IMR-90 (cell line): ENCODE measurements at places on chromosomes 2 and 18. TPM values are rescaled to one million over a fixed set of nuclear protein-coding genes. Genes with fewer than 3 reads are reported as not detected.

Gene FOXD4L1
- total RNA-seq = not detected in 2 replicates

Gene CCDC178
- total RNA-seq = not detected in 2 replicates

Gene MERTK
- 0.28 and 0.36 TPM in 2 replicates for total RNA-seq

Gene IL1B
- 3.0 and 3.6 TPM in 2 replicates for total RNA-seq

Gene CSRNP3
- 0.56 and 0.72 TPM in 2 replicates for total RNA-seq

Gene ABCG8
- total RNA-seq = not detected in 2 replicates

Gene ANKRD39
- total RNA-seq = 12.5 and 13.6 TPM in 2 replicates

GRCh38 chr18:8826971-8827370 lies 121.6 kb downstream of the MTCL1 start:
- DNase-seq = no peak

DNA sequence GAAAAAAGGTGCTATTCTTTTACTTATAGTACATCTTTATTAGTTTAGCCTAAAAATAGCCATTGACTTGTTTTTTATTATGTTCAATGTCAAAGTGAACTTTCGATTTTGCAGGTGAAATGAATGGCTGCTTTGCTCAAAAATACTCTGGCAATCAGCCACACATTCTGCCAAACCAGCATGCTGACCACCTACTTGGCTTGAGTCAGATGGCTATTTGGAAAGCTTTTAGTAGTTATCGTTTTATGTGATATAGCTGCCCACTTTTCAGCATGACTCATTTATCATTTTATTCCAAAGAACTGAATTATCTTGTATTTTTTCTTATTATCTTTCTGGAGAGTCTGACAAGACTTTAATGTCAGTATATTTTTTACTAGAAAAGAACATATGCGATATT lies 1615.8 kb upstream of the TMEFF2 start:
- DNase-seq = no peak

DNA sequence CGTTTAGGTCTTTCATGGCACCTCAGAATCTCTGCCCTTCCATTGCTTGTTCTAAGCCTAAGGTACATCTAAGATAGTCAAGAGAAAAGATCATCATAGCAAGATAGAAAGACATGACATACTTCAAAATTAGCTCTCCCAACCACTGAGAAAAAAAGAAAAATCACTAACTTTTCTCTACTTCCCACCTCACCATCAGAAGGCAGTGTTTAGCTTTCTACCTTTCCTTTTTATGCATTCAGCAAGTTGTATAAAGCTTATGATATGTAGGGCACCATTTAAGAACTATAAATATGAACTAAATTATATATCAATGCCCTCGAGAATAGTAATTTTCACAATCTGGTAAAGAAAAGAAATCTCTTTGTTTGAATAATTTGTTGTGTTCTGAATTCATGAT lies 331.8 kb upstream of the VWC2L start:
- no peak for DNase-seq

GRCh38 chr18:45255197-45255890 lies 359.9 kb upstream of the SLC14A2 start:
- DNase-seq = peak; percentile 92
